GM04503 (cell line): ENCODE measurements at places on chromosomes 6 and 20.

DNA sequence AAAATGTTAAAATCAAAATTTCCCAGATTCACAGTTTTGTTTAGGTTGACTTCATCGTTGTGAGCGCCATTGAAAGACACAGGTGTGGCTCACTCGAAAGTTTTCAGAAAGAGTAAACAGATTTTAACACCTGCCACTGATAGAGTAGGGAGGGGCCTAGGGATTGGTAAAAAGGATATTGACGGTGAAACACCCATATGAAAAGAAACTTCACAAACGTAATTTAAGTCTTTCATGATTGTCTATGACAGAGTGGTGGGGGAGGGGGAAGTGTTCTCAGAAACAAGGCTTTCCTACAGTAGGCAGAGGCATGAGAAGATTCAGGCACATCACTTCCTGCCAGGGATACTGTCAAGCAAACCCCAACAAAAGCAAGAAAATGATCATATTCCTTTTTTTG lies 101.4 kb downstream of the PERP start:
- no peak for DNase-seq

DNA sequence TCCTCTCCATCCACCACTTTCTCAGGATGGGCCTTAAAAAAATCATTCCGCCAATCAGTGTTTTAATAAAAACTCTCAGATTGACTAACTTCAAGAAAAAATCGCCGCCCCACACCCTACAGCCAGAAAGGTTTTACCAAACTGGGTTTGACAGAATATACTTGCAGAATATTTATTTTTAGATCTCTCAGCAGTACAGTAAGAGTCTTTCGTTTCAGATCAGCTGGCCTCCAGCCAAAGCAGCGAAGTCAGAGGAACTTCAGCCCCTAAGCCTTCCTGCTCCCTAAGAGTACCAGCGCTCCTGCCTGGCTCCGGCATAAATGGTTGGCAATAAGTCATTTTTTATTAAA lies 24.7 kb downstream of the TBC1D7 start:
- DNase-seq: no peak

- no peak for DNase-seq
Measured at GRCh38 chr6:45966797-45967196, 48.9 kb downstream of the CLIC5 start.

DNA sequence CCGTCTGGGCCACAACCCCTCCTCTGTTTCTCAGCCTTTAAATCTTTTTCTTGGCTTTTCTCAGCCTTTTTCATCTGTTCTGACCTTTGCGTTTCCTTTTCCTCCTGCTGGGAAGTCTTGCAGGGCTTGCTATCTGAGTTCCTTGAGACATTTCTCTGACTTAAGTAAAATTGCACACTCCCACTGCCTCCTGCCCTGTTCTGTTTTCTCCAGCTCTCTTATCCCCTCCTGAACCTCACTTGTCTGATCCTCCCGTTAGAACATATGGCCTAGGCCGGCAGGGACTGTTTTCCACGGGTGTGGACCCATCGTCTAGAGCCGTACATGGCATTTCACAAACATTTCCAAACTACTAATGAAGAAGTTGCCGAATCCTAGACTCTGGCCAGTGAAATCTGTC lies 63.0 kb downstream of the ARID1B start:
- DNase-seq: no peak

GRCh38 chr20:53975761-53976160 lies 94.6 kb downstream of the BCAS1 start:
- DNase-seq: no peak

GRCh38 chr6:104462811-104463599 lies 396.7 kb downstream of the HACE1 start:
- no peak for DNase-seq

DNA sequence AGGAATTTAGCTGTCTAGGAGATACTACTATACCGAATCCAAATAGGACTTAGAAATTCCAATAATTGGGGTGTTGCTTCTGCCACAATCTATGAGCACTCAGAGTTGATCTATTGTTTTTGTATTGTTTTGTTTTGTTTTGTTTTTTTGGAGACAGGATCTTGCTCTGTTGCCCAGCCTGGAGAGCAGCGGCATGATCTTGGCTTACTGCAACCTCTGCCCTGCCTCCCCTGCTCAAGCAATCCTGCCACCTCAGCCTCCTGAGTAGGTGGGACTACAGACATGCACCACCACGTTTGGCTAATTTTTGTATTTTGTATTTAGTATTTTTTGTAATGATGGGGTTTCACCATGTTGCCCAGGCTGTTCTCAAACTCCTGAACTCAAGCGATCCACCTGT lies 7.4 kb downstream of the ACSS2 start:
- no peak for DNase-seq

DNA sequence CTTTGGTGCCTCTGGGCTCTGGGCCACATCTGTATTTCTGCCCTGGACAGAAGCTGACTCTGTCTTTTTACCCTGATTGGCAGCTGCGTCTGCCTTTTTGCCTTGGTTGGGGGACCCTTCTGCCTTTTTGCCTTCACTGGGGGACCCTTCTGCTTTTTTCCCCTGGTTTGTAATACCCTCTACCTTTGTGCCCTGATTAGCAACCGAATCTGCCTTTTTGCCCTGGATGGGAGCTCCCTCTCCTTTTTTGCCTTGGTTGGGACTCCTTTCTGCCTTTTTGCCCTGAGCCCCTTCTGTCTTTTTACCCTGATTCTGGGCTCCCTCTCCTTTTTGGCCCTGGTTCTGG lies 23.4 kb downstream of the RRBP1 start:
- DNase-seq: no peak

DNA sequence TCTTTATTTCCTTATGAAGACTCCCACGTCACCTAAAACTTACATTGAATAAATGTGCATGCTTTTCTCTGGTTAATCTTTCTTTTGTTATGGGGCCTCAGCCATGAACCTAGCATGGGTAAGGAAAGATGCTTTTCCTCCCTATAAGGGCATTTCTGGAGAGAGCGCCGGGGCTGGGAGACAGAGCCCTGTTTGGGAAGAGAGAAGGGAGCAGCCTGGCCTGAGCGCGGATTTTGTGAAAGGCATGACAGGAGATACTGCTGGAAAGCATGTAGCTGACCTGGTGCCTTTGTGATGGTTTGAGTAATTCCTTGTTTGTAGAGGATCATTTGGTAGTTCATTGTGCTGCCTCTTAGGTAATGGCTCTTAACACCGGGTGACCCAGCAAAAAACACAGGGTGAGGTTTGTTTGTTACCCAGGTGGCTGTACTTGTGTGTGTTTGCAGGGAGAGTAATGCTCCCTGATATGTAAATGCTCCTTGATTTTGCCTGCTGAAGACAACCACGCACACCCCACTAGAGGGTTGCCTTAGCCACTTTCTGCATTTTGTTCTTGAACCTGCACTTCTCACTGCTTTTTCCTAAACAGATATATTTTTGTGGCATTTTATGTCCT lies 59.2 kb downstream of the ANKRD6 start:
- DNase-seq: no peak

GRCh38 chr6:165769884-165770283 lies 106.8 kb upstream of the PDE10A start:
- no peak for DNase-seq

- no peak for DNase-seq
Measured at GRCh38 chr6:123117145-123117908, 121.3 kb downstream of the CLVS2 start.
